ENCODE measurements at places on chromosomes 2 and 18.

GRCh38 chr2:134739879-134740301 is 21.1 kb upstream of the TMEM163 start:
- DNase-seq = no peak
- no peak overlapping the region for H3K27ac ChIP-seq
- H3K4me1 ChIP-seq = no peaks in the 10 kb centered on the region
- H3K36me3 ChIP-seq = no peaks in the 10 kb centered on the region
- H3K4me3 ChIP-seq = no peak overlapping the region

- H3K4me1 ChIP-seq = peaks cover 5% of the 10 kb centered on the region
- no peak overlapping the region for H3K27ac ChIP-seq
- no peaks in the 10 kb centered on the region for H3K36me3 ChIP-seq
- H3K27me3 ChIP-seq = no peaks in the 10 kb centered on the region
Measured at GRCh38 chr2:231058761-231059550, 2.3 kb downstream of the PSMD1 start.

DNA sequence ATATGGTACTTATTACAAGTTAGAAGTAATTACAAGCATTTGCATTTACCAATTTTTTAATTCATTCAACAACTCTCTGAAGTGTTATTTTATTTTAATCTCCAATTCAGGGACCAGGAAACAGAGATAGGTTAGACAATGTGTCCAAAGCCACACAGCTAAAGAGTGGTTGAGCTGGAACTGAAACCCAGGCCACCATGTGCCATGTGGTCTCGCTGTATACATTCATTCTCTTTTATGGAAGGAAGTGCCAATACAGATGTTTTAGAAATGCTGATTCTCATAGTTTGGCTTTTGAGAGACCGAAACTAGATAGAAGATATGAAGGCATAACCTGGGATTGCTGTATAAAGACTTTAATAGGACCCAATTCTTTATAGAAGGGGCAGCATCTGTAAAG is 684.6 kb upstream of the ID2 start:
- H3K4me3 ChIP-seq = no peak overlapping the region
- no peaks in the 10 kb centered on the region for H3K4me1 ChIP-seq
- no peak overlapping the region for H3K27ac ChIP-seq
- DNase-seq = no peak

GRCh38 chr18:62379051-62379450 is 53.9 kb downstream of the TNFRSF11A start:
- no peak for DNase-seq
- H3K27ac ChIP-seq = no peak overlapping the region
- no peaks in the 10 kb centered on the region for H3K4me1 ChIP-seq
- no peaks in the 10 kb centered on the region for H3K27me3 ChIP-seq

DNA sequence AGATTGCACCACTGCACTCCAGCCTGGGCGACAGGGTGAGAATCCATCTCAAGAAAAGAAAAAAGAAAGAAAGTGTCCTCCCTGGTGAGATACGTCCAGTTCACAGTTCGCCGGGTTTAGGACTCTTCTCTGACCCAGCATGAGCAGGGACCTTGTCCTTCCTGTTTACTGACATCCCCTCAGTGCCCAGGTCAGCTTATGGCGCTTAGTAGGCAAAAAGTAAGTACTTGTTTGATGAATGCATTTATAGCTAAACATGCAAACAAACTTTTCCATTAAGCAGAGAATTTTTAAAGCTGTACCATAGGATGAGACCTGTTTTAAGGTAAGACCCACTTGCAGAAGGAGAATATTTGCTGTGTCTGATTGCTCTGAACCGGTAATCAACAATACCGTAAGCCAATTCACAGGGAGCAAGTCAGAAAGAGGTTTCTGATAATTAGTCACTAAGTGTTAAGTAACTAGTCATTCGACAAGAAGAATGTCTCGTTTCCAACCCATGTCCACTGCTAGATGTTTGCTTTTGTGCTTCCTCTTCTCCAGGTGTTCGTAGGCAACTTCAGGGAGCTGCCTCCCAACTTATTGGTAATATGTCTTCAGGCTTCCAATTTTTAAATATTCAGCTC is 40.0 kb downstream of the MOGAT1 start:
- H3K4me1 ChIP-seq = no peaks in the 10 kb centered on the region
- no peaks in the 10 kb centered on the region for H3K36me3 ChIP-seq
- H3K4me3 ChIP-seq = no peak overlapping the region
